AG10803 (cell line): ENCODE measurements at places on chromosomes 16 and 17.
A peak's percentile ranks its signal among the peaks of the same experiment; 100 is the strongest.

- DNase-seq: no peak
These were observed 29.7 kb downstream of the CMC2 start for GRCh38 chr16:80976946-80977345.

GRCh38 chr16:86381491-86381890 is 128.8 kb upstream of the FOXF1 start:
- no peak for DNase-seq

- no peak for DNase-seq
These were observed 17.6 kb upstream of the FAM83G start for GRCh38 chr17:19022128-19022527.

GRCh38 chr17:65364438-65364837 is 197.0 kb downstream of the AXIN2 start:
- DNase-seq: no peak

GRCh38 chr17:69581061-69581961 is 166.8 kb downstream of the MAP2K6 start:
- DNase-seq: no peak

- peak; percentile 4 for DNase-seq
These were observed 541 bp downstream of the ACACA start for GRCh38 chr17:37405955-37406634.

DNA sequence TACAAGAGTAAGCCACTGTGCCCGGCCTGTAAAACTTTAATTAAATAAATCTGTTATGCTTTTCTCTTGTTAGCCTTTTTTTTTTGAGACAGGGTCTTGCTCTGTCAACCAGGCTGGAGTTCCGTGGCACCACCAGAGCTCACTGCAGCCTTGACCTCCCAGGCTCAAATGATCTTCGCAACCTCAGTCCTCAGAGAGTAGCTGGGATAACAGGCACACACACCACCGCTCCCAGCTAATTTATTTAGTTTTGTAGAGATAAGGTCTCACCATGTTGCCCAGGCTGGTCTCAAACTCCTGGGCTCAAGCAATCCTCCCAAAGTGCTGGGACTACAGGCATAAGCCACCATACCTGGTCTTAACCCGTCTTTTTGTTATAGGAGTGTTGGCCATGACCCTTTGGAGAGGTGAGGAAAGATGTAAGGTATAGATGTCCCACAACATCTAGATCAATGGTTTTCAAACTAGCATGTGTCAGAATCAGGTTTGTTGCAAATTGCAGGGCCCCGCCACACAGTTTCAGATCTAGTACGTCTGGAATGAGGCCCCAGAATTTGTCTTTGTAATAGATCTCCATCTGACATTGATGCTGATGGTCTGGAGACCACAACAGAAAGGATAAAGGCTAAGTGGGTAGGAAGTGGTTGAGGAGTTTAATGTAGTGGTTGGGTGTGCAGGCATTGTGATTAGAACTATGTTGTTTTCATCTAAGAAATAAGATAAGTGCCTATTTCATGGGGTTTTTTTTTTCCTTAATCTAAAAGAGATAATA is 4.3 kb upstream of the GGA2 start:
- no peak for DNase-seq

DNA sequence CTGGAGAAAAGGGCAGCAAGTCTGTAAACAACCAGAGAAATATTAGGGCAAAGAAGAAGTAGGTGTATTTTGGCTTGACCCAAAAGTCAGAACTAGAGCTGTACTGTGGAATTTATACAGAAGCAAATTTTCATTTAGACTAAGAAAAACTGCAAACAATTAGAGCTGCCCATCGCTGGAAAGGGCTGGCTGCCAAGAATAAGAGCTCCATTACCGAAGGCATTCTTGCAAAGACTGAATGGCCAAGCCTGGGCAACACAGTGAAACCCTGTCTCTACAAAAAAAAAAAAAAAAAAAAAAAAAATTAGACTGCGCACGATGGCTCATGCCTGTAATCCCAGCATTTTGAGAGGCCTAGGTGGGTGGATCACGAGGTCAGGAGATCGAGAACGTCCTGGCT is 53.9 kb upstream of the TMC5 start:
- DNase-seq: no peak

GRCh38 chr16:60181536-60181935 is 1447.4 kb upstream of the GOT2 start:
- no peak for DNase-seq

- peak; percentile 95 for DNase-seq
These were observed 19.8 kb downstream of the HOXB1 start for GRCh38 chr17:48510761-48511604.

DNA sequence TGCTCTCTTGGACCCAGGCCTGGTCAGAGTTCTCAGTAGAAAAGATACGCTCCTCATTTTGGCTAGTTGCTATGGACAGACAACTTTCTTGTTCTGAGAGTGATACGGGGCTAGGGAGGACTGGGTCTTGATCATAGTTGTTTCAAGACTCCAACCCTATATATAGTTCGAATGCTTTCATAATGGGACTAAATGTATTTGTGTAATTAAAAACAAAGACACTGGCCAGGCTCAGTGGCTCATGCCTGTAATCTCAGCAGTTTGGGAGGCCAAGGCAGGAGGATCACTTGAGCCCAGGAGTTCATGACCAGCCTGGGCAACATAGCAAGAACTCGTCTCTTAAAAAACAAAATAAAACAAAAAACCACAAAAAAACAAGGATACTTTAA is 17.7 kb downstream of the SLC7A6 start:
- no peak for DNase-seq

DNA sequence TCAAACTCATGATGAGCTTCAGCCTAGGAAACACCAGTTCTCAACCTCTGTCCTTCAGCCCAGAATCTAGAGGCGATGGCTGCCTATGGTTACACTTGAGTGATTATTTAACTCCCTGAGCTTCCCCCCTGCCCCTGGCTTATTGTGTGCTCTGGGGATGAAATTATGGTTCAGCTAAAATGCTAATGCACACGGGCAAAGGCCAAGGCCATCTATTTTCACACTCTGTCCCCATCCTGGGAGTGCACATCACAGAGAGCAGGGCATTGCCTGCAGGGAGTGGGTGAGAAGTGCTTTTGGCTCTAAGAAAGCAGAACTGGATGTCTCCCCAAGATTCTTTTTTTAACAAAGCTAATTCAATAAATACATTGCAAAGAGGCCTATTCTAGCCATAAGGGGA is 21.6 kb upstream of the CACNG5 start:
- DNase-seq: no peak

- peak; percentile 21 for DNase-seq
These were observed 919 bp downstream of the N4BP1 start for GRCh38 chr16:48608871-48609651.

GRCh38 chr16:56336071-56336688 is 89.2 kb downstream of the AMFR start:
- DNase-seq: no peak

DNA sequence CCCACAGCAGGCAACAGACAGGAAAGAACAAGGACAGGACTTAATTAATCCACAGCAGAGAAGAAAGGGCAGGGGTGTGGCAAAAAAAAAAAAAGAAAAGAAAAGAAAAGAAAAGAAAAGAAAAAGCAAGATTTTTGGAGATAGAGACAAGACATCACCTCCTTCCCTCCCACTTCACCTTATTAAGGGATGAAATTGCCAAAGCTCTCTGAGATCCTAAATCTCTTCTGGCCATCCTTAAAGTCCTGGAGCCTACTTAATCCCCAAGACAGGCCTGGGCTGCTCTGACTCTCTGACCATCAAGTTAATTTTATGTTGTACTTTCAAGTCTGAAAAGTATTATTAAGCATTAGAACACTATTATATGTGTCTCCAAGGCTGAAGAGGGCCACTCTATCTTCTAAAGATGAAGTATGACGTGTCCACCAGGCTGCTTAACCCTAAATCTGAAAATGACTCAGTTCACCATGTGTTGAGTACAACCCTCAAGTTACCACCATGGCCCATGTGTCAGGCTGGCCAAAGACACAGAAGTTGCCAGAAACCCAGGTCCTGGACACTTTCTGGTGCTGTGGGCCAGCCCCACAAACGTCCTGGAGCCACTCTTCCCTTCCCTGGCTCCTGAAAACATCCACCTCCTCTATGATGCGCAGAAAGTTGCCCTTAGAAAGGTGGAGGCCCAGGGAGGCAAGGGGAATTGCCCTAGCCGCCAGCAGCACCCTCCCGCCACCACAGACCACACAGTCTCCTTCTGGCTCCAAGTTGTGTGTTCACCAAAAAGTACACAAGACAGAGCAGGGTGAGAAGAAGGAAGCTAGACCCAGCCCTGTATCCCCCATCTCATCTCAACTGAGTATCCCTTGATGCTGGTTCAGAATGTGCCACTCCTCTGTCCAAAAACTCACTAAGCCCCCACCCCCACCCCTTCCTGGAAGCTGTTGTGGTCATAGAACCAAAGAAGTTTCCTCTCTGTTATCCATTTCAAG is 2.7 kb downstream of the SOCS1 start:
- DNase-seq: peak; percentile 47

DNA sequence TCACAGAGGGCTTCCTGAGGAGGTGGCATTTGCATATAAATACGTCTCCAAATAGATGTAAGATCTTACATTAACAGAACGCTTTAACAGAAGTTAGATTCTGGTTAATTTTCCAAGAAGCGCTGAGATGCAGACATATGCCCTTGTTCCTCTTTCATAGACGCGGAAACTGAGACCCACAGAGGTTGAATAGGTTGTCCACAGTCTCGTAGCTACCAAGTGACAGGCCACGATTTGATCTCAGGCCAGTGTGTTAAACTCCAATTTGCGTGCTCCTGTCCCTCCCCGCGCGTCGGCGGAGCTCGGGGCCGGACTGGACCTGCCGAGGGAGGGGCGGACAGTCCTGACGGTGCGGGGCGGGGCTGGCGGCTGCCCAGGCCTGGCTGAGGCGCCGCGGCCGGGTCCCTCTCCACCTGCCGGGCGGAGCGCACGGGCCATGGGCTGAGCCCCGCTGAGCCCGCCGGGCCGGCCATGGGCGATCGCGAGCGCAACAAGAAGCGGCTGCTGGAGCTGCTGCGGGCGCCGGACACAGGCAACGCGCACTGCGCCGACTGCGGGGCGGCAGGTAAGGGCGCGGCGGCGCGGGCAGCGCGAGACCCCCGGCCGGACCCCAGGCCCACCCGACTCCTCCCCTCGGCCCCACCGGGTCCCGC is at the start of gene ADAP2:
ADAP2 (plus strand) TSS at position 402 of the 653 bp plus-strand sequence; CDS start at position 472, 70 bp downstream.
- DNase-seq: no peak

- DNase-seq: no peak
These were observed 7.0 kb downstream of the EFTUD2 start for GRCh38 chr17:44892250-44892649.

- DNase-seq: no peak
These were observed 63.5 kb upstream of the PLCG2 start for GRCh38 chr16:81715358-81716196.

DNA sequence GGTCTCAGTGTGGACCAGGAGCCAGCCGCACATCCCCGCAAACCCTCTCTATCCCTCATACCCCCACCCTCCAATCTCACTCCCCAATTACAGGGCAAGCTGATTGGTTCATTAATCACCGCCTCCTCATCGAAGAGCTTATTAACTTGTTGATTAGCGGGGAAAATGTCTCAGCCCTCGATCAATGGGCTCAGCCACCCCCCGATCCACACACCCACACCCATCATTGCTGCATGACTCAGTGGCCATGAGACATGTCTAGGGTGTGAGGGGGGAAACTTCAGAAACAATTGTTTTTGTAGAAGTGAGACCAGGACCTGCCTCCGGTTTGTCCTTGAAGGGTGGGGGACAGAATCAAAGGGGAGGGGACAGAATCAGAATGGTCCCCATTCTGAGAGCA is 2.5 kb upstream of the PYY start:
- no peak for DNase-seq

GRCh38 chr17:34420254-34420766 is 57.3 kb upstream of the CCL1 start:
- peak; percentile 45 for DNase-seq

DNA sequence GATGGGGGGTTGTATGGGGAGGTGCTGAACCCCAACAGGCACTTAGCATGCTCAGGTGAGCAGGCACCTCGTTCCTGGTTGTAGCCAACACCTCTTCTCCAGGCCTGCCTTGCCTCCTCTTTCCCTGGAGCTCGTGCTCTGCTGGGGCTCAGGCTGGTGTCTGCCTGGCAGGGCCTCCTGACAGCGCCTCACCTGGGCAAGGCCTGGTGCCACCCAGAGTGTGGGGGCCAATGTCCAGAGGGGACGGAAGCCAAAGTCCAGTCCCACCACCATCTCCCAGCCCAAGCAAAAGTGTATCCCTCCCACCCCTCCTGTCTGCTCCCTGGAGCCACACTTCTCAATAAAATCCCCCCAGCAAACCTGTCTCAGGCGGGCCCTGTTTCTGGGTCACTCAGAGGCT is 304.2 kb upstream of the TNRC6C start:
- no peak for DNase-seq

- no peak for DNase-seq
These were observed 10.2 kb upstream of the ASIC2 start for GRCh38 chr17:33303254-33303653.

DNA sequence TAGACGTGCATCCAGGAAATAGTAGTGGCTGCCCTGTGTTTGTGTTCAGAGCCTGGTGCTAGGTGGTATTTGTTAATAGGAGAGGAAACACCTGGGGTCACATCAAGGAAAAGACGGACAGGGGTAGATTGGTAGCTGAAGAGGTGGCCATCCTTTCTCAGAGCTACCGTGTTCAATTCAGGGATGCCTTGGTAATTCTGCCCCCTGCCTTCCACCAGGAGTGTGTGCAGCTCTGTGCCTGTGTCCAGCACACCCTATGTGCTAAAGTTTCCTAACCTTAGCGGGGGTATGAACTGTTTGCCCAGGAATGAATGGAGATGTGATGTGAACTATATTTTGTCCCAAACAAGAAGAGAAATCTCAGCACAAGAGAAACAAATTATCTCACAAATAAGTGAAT is 174.1 kb upstream of the MPHOSPH6 start:
- no peak for DNase-seq

- peak; percentile 47 for DNase-seq
These were observed 4.3 kb upstream of the KRTAP3-1 start for GRCh38 chr17:41013181-41013580.

DNA sequence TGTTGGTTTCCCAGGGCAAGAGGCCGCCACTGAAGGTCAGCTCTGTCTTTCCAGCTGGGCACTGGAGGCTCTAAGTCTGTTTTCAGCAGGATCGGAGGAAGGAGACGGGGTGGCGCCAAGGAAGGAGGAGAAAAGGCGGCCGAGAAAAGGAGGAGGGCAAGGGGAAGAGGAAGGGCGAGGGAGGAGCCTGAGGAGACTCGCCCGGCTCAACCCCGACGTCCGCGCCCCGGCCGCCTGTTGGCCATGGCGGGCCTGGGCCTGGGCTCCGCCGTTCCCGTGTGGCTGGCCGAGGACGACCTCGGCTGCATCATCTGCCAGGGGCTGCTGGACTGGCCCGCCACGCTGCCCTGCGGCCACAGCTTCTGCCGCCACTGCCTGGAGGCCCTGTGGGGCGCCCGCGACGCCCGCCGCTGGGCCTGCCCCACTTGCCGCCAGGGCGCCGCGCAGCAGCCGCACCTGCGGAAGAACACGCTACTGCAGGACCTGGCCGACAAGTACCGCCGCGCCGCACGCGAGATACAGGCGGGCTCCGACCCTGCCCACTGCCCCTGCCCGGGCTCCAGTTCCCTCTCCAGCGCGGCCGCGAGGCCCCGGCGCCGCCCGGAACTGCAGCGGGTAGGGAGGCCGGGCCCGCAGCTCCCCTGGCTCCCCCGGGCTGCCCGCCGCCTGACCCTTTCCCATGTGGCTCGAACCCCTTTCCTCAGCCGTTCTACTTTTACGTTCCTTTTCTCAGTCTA is at the start of gene RNF135:
RNF135 (plus strand) TSS at position 209 of the 737 bp plus-strand sequence; CDS start at position 244, 35 bp downstream.
- DNase-seq: peak; percentile 88

GRCh38 chr17:82384051-82384729 is 12.6 kb downstream of the UTS2R start:
- DNase-seq: no peak
